ENCODE measurements at places on chromosomes 1 and 21.

GRCh38 chr1:97379387-97380075 lies 541.3 kb downstream of the DPYD start:
- DNase-seq = no peak

GRCh38 chr1:198584163-198584562 lies 43.7 kb upstream of the ATP6V1G3 start:
- no peak for DNase-seq

- DNase-seq = no peak
These were observed 762.1 kb downstream of the LTN1 start for GRCh38 chr21:28230559-28230958.

- no peak for DNase-seq
These were observed 32.0 kb upstream of the TDRD10 start for GRCh38 chr1:154469844-154470560.

DNA sequence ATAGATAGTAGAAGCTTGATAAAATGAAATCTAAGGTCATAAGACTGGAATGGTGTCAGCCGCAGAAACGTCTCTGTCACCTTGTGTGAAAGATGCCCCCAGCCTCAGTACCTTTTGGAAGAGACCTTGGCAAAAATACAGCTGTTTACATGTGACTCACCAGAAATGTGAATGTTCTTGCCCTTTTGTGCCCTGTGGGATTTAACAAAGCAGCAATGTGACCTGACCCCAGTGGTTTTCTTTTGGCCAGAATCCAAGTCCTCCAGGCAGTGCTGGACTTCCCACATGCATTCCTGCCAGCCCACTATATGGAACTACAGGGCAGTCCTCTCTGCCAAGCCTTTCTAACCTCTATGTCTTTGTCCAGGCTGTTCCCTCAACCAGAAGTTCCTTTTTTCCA lies 27.2 kb upstream of the LRRC8C start:
- no peak for DNase-seq

DNA sequence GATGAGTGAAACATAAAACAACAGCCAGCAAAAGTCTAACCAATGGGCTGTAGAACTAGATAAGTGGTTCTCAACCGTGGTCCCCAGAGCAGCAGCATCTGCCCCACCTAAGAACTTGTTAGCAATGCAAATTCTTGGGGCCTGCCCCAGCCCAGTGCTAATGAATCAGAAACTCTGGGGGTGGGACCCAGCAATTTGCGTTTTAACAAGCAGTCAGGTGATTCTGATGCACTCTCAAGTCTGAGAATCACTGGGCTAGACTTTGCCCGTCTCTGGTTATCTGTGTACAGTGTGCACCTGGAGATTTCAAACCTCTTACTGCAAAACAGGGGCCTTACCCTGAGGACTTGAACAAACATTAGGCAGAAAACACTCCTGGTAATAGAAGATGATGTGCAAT lies 66.5 kb downstream of the PLXNA2 start:
- DNase-seq = no peak

- no peak for DNase-seq
These were observed 53.4 kb downstream of the MACO1 start for GRCh38 chr1:25484096-25484495.

GRCh38 chr1:116997066-116997465 lies 4.5 kb upstream of the CD101 start:
- DNase-seq = no peak

DNA sequence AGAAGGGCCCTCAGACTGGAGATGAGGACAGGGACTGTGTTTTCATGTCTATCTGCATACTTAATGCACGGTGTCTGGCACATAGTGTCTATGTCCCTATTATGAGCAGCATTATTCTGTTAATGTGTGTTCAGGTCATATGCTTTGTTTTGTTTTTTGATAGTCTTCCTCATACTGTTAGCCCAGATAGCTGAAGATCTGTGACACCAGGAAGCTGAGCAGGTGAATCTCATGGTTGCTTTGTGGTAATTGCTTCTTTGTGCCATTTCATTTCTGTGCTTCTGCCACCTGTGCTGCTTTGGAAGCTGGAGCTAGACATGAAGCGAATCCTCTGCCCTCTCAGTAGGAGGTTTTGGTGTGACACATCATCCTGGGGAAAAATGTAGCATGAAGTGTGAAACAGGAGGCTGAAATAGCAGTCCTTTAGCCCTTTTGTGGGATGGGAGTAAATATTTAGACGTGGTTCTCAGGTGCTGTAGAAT lies 15.8 kb downstream of the SMAP2 start:
- DNase-seq = no peak

GRCh38 chr1:232599178-232600041 lies 30.5 kb downstream of the SIPA1L2 start:
- no peak for DNase-seq

DNA sequence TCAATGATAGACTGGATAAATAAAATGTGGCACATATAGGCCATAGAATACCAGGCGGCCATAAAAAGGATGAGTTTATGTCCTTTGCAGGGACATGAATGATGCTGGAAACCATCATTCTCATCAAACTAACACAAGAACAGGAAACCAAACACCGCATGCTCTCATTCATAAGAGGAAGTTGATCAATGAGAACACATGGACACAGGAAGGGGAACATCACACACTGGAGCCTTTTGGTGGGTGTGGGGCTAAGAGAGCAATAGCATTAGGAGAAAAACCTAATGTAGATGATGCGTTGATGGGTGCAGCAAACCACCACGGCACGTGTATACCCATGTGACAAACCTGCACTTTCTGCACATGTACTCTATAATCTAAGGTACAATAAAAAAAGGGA lies 883.4 kb upstream of the PRMT6 start:
- DNase-seq = no peak

GRCh38 chr21:27047283-27047657 lies 80.4 kb upstream of the ADAMTS5 start:
- DNase-seq = no peak

- no peak for DNase-seq
These were observed 41.1 kb downstream of the GLIS1 start for GRCh38 chr1:53697721-53698383.

- DNase-seq = no peak
These were observed 36.0 kb upstream of the GPR157 start for GRCh38 chr1:9164919-9165318.

DNA sequence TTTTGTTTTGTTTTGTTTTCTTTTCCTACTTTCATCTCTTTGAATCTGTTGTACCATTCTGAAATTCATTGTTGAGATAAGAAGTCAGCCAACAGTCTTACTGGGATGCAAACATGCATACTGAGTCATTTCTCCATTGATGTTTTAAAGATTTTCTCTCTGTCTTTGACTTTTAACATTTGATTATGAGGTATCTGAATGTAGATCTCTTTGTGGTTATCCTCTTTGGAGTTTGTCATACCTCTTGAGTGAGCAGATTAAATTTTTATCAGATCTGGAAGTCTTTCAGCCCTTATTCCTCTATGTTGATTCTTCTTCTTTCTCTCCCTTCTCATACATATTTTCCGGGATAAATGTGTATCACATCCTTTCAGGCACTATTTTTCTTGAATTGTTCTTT lies 406.9 kb upstream of the NCAM2 start:
- no peak for DNase-seq

DNA sequence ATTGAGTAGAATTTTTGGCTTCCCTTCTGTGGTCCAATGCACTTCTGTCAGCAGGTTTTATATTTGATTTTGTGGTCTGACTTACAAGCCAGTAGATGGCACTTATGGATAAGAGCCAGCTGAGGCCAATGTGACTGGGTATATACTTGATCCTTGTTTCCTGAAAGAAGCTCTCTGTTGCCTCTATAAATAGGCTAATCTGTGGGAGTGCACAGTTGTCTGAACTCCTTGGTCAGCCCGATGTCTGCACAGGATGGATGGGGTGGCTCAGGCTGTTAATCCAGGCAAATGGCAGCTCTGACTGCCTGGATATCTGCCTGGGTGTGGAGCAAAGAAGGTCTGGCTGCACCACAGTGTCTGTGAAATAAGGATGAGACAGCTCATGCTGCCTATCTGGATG lies 1183.7 kb upstream of the PRMT6 start:
- no peak for DNase-seq

- peak; percentile 11 for DNase-seq
These were observed 852 bp downstream of the KTI12 start for GRCh38 chr1:52032785-52033131.

DNA sequence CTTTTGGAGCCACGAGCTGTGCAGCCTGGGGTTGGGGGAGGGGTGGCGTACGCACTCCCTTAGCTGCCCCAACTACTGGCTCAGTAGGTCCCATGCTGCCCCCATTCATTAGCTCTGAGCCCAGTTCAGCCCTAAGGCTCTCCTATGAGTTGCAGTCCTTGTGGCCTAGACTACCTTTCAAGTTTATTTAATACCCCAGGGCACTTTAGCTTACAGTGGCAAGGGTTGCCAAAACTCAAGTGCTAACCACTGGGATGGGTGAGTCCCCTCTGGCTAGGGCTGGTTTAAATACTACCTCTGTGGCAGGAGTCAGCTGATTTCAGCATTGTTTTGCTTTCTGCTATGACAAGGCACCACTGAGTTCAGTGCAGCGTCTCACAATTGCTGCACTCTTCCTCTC lies 118.2 kb downstream of the ODF2L start:
- DNase-seq = no peak

DNA sequence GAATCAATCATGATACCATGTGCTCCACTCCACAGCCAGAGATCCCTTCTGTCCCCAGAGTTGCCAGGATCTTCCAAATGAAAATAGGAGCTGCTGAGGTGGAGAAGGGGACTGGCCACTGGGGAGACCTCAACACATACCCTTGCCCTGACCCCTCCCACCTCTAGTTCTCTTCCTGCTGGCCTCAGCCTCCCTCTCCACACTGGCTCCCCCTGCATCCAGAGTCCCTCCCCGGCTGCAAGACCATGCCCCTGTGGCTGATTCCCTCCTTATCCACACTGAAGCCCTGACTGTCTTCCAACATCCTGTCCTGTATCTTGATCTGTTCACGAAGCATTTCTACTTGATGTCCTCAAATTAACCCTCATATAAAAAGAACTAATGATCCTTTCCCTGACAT lies 21.1 kb upstream of the CDK18 start:
- DNase-seq = no peak

- no peak for DNase-seq
These were observed 646.6 kb upstream of the USP24 start for GRCh38 chr1:55861676-55862340.

- DNase-seq = no peak
These were observed 164.4 kb upstream of the GORAB start for GRCh38 chr1:170367615-170368014.

DNA sequence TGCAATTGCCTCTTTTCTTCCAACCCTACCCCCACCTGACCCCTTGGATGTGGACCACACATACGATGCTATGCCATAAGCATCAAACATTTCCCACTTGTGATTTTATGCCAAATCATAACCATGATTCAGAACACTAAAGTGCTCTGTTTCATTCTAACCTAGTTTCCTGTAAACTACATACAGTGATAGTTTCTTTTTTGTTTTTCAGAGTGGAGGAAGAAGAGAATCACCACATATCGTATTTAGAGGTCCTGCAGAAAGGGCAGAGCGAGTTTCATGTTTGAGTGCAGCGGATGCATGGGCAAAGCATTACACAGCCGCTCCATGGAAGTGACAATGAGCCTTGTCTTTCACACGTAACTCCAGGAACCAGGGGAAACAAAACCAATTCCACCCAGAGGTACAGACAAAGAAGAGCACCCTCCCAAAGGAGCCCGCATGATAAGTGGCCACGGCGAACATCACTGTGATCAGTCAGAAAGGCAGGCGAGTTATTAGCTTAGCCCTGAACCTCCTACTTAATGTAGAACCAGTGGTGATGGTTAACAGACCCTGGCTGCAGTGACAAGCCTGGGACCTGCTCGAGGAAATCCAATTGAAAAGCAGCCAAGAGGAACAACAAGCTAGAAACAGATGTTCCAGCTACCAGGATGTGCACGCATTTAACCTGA lies 64.0 kb upstream of the ZNF281 start:
- DNase-seq = peak; percentile 46

DNA sequence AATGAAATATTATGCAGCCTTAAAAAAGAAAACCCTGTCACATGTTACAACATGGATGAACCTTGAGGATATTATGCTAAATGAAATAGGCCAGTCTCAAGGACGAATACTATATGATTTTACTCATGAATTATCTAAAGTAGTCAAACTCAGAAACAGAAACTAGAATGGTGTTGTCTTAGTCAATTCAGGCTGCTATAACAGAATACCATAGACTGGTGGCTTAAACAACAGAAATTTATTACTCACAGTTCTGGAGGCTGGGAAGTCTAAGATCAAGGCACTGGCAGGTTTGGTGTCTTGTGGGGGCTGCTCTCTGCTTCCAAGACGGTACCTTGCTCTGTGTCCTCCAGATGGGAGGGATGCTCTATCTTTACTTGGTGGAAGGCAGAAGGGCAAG lies 113.8 kb upstream of the DNAH14 start:
- no peak for DNase-seq

DNA sequence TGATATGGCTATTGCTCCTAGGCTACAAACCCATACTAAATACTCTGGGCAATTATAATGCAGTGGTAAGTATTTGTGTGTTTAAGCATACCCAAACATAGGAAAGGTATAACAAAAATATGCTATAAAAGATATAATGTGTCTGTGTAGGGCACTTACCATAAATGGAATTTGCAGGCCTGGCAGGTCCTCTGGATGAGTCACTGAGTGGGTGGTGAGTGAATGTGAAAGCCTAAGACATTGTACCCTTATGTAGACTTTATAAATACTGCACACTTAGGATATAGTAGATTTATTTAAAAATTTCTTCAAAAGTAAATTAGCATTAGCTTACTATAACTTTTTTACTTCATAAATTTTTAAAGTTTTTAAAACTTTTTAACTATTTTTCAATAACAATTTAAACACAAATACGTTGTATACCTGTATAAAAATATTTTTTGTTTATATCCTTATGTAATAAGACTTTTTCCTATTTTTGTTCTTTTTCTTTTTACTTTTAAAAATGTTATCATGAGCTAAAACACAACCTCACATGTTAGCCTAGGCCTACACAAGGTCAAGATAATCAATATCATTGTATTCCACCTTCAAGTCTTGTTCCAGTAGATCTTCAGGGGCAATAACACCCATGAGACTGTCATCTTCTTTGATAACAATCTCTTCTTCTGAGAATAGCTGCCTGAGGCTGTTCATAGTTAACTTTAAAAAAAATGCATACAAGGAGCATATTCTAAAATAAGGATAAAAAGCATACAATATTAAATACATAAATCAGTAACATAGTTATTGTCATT lies 306.3 kb upstream of the RGS18 start:
- DNase-seq = no peak

GRCh38 chr1:64186898-64187280 lies 16.5 kb upstream of the UBE2U start:
- no peak for DNase-seq

- DNase-seq = no peak
These were observed 53.2 kb downstream of the STX6 start for GRCh38 chr1:180969434-180969833.

- no peak for DNase-seq
These were observed 51.0 kb upstream of the RUNX3 start for GRCh38 chr1:24980836-24981630.

- no peak for DNase-seq
These were observed 16.6 kb downstream of the COPA start for GRCh38 chr1:160326418-160326817.

GRCh38 chr1:232244426-232244825 lies 385.5 kb downstream of the SIPA1L2 start:
- DNase-seq = no peak

Data from activated naive CD4-positive, alpha-beta T cell treated with Interleukin-2 at 50 U/mL for 16 hours (primary cell).